ENCODE measurements at places on chromosomes 13 and 19.

DNA sequence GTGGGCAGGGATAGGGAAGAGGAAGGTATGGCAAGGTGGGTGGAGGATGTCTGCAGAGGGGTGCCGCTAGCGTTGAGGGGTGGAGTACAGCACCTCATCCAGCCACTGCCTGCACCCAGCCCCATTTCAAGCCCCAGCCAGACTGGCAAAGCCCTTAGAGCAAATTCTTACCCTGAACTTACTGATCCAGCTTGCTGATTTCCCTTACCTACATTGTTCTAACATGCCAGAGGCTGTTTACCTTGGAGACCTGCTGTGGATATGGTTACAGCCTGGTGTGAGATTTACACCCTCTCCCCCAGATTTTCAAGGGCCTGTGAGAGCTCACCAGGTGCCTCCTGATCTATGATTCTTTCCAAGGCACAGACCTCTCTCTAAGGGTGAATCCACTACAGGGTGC is 86.0 kb downstream of the ZNF726 start:
- DNase-seq: no peak

GRCh38 chr13:80132741-80133601 is 208.0 kb downstream of the SPRY2 start:
- peak; percentile 87 for DNase-seq

DNA sequence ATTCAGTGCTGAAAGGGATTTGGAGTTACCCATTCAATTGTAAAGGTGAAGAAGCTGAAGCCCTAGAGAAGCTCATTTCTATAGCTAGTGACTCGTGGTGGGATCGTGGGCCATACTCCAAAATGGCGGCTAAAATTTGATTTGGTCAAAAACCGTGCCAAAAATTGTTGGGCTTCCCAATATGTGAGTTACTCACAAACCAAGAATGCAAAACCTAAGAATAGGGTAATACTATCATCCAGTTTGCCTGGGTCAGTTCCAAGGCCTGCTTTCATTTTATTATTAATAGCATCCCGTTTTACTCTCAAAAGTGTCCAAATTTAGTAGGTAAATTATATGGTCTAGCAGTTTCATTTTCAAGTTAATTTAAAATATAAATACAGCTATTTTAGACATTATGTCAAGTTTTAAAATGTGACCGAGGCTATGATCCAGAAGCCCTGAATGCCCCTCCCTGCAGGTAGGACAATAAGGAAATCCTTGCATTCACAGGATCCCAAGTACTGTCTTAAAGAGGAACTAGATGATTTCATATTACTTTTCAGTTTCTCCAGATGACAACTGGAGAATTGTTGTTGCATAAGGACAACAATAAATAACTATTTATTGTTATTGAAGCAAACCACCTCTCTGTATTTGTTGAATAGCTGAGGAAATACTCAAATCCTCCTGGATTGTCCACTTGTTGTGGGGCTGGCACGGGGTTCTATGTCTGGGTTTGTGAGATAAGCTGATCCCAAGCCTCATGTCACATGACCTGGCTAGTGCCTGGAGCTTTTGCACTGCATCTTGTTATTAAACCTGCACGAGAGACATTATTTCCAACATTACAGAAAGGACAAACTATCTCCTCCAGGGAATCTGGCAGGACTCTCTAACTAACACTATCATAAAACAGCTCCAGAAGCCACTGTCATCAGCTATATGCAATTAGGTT is 11.6 kb upstream of the RAP2A start:
- DNase-seq: no peak

DNA sequence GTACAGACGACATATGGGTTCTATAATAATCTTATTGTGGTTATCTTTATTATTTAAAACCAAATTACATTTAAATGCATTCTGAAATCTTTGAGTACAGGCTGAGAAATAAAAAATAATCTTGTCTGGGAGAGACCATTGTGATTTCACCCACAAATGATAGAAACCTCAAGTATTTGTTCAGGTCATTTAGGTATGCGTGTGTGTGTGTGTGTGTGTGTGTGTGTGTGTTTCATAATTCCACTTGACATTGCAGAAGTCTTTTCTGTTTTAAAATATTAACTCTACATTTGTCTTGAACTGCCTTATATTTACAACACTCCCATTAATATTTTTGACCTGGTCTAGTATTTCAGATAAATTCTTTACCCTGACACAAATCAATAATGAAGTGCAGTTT is 126.9 kb downstream of the SPRY2 start:
- DNase-seq: no peak

- no peak for DNase-seq
Measured at GRCh38 chr19:38402623-38402966, 298 bp upstream of the FAM98C start.

DNA sequence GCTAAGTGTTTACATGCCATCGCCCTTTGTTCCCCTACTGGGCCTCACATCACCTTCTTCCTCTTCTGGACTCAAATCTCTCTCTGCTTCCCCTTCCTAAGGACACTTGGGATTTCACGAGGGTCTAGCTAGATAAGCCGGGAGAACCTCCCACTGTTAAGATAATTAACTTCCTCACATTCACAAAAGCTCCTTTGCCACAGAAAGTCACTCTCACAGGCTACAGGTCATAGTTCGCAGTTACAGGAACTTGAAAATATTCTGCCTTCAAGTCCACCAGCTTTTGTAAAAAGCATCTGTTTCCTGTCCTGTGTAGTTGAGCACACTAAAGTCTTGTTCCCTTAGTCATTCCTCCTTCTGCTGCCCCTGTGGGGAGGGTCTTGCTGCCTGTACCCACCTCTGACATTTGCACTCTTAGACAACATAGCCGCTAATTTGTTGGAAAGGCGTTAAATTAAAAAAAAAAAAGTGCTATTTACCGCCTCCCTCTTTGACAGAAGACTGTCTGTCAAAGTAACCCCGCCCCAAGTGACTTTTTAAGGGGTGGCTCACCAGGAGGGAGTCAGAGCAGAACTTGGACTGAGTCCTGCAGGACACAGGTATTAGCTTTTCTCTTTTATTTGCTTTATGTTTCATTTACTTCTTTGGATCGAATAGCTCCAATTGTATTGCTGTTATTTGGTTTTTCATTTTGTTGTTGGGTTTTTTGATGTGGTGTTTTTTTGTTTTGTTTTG is 26.8 kb upstream of the CEACAM21 start:
- peak; percentile 10 for DNase-seq

GRCh38 chr13:33494596-33495204 is 209.1 kb upstream of the STARD13 start:
- peak; percentile 57 for DNase-seq

DNA sequence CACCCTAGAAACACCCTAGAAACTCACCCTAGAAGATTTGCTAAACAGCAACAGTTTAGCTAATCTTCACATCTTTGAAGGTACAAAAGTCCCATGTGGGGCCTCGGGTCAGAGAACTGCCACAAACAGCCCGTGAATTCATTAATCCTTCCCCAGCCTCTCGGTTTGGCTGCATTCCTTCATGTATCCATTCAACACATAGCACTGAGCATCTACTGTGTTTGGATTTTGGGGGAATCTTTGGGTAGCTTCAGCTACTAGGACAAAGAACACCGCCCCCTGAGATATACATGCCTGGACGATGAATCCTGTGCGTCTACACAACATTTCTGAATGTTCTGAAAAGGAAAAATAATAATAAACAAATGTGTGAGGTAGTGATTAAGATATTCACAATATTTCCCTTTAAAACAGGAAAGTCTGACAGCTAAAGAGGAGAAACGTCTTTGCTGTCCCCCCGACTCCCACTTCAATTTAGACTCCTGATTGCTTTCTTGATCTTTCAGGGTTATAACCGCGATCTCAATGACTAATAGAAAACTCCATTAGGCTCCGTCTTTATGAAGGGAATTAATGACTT is 63.5 kb downstream of the ALOX5AP start:
- DNase-seq: no peak

- no peak for DNase-seq
Measured at GRCh38 chr13:58531614-58532013, 900.1 kb downstream of the PCDH17 start.

DNA sequence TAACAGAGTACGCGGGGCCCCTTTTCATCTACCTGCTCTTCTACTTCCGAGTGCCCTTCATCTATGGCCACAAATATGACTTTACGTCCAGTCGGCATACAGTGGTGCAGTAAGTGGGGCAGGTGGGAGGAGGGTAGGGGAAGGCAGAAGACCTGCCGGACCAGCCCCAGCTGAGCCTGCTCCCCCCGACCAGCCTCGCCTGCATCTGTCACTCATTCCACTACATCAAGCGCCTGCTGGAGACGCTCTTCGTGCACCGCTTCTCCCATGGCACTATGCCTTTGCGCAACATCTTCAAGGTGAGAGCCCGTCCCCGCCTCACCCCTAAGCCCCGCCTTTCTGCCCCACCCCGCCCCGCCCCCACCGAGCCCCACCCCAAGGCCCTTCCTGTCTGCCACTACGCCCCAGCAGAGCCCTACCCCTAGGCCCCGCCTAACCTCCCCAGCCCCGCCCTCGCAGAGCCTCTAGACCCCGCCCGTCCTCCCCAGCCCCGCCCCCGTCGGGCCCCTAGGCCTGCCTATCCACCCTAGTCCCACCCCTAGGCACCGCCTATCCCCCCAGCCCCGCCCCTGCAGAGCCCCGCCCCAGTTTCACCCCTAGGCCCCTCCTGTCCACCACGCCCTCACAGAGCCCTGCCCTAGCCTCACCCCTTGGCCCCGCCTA is 7.7 kb downstream of the NDUFB7 start:
- no peak for DNase-seq

GRCh38 chr19:10299545-10300458 is 9.8 kb downstream of the ZGLP1 start:
- DNase-seq: no peak

GRCh38 chr19:42538841-42539709 is 10.8 kb upstream of the CEACAM1 start:
- no peak for DNase-seq

DNA sequence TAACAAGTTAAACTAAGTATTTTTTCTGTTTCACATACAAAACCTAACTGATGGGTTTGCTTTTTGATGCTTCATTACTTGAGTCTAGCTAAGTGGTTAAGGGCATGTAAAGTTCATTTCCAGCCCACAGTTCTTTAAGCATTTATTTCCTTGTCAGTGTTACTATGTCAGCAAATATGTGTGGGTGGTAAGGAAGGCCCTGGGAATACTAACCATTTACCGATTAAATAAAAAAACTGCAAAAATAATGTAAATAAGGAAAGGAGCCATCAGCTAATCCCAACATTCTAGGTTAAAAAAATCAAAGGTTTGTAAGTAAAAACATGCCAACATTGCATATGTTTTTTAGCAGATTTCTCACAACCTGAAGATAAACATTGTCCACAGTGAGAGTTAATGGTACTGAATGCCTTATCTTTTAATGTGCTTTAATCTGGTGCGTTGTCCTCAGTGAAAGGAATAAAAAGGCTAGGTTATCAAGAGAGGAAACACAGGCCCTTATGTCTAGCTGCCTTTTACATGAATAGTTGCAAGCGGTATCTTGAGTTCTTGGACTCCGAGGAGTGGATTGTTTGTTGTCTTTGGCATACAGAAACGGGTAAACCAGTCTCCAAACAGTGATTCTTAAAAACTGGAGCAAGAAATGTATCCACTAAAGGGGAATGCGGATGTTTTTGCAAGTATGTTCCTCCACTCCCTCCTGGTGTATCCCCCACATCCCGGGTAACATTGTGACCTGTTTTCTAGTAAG is 949.6 kb upstream of the SLC10A2 start:
- DNase-seq: peak; percentile 59

DNA sequence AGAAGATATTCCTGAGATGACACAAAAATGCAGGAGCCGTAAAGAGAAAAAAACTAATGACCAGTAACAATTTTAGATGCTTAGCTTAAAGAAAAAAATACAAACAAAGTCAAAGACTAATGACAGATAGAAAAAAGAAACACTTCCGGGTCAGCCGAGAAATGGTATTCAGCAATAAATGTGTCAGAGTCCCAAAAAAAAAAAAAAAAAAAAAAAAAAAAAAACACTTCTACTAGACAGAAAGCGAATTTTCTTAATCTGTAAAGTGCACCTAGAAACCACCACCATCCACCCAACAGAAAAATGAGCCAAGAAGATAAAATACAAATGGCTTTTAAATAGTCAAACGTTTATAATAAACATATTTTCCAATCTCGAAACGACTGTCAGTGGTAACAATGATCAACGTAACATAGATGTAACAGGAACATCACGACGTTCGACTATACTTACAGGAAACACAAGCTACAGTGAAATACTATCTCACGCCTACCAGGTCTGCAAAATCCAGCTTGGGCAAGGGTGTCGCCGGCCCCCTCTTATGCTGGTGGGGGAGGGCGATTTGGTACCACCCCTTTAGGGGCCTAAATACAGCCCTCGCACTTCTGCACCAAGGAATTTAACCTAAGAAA is 10.6 kb downstream of the ABHD17A start:
- no peak for DNase-seq

- no peak for DNase-seq
Measured at GRCh38 chr19:17831419-17831888, 10.1 kb upstream of the INSL3 start.

- DNase-seq: no peak
Measured at GRCh38 chr13:33279414-33280278, 5.9 kb downstream of the STARD13 start.

GRCh38 chr13:24228852-24229458 is 68.4 kb downstream of the SPATA13 start:
- DNase-seq: peak; percentile 58

DNA sequence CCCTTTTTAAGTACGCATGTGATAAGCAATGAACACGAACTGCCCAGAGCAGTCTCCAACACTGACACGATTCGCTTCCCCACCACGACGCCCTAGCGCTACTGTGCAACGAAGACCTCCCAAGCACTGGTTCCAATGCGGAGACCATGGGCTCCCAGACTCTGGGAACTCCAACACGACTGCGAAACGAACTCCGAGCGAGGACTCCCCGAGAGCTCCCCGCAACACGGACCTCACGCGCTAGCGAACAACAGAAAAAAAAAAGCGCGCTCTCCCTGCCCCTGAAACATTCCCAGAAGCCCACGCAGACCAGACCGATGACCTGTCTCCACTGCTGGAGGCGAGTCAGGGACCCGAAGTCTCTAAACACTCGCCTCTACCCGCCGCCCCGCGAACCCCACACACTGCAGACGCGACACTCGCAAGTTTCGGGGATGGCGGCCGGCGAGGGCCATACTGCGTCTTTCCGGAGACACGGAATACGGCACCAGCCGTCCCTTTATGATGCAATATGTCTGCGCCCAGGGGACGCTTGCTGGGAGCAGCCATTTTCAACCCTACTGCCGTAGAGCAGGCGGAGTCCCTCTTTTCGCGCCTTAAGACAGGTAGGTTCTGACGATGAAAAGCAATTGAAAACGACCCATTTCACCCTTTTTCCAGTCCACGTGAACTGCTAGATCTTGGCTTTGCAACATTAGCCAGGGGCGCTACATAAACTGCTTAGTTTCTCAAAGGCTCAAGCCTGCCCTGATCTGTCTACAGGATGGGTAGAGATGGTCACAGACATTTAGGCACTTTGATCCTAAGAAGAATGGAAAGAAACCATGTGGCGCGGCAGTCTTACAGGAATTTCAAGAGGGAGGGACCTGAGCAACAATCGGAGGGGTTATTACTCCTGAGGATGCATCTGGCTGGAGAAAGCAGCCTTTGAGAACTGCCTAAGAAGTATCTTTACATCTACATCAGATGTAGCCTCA is at the start of gene ZNF577:
Gene ZNF577 (minus strand): TSS at position 430 of the 977 bp plus-strand sequence. CDS start 7,569 bp downstream, outside the sequence.
- peak; percentile 96 for DNase-seq

GRCh38 chr19:9151367-9151766 is 11.2 kb downstream of the ZNF317 start:
- no peak for DNase-seq

DNA sequence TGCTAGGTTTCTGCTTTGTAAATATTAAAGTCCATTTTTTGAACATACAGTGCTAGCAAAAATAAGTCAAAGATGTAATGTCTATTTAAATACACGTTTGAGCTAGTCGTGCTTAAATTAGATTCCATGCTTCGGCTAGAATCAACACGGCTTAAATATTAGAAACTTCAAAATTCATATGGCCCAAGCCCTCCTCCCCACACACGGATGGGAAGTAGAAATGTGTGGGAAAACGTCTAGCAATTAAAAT is 816 bp upstream of the KLF5 start:
- DNase-seq: no peak
